ENCODE measurements at places on chromosomes 5 and 9. TPM values are rescaled to one million over a fixed set of nuclear protein-coding genes. Genes with fewer than 3 reads are reported as not detected.

DNA sequence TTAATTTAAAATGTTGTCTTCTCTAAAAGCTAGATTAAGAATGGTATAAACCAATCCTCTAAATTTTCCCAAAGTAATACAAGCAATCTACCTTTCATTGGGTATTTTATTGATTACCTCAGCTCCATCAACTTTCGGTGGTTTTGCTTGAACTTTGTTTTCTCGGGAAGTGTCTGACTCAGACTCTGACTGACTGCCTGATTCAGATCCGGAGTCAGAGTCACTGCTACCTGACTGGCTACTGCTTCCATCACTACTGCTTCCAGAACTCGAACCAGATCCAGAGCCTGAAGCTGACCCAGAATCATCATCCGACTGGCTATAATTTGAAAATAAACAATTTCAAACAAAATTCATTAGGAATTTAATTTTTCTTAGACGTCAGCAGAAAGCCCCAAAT, 24.0 kb downstream of the CHD1 start:
- no peak for DNase-seq

DNA sequence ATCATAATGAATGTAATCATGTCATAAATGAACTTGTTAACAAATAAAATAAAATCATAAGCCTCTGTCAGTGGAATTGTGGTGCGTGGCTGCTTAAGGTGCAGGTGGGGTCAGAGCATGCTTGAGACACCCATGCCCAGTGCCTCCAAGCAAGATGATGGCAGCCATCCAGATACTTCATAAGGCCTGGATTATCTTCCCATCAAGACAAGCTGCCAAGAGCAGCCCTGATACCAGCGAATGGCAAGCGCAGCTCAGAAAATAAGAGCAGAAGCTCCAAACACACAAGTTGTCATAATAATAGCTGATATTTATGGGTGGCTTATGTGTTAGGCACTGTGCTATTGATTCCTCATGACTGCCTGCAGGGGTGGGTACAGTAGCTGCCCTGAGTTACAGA, 21.8 kb upstream of the LMX1B start:
- DNase-seq, result no peak

- DNase-seq, result no peak
These were observed 99.6 kb downstream of the BASP1 start for GRCh38 chr5:17316970-17317459.

- DNase-seq, result no peak
These were observed 610.9 kb downstream of the DTWD2 start for GRCh38 chr5:118377420-118377819.

DNA sequence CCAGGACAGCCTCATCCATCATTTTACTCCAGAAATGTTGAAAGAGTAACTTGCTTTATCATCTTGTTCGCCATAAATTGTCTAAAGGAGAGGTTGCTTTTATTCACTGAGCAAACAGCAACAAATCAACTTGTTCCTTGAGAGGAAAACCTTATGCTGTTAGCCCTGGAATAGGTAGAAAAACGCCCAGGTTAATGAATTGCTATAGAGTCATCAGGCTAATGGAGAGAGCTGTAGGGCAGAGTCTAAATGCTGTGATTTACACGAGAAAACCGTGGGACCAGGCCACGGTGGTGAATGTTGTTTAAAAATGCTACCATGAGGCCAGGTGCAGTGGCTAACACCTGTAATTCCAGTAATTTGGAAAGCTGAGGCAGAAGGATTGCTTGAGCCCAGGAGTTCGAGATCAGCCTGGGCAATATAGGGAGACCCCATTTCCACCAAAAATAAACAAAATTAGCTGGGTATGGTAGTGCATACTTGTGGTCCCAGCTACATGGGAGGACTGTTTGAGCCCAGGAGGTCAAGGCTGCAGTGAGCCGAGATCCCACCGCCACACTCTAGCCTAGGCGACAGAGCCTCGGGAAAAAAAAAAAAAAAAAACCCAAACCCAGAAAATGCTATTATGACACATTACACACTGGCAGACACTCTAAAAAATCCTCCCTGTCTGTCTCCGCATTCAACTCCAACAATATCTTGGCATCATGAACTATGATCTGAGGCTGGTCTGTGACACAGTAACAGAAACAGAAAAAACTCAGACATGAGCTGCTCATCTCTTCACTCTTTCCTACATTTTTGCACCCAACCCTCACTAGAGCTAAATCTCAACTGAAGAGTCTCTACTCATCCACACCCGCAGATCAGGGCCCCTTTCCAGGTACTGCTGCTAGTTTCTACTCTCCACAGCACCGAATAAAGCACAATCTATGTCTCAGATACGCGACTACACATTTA, 118.6 kb upstream of the RETREG1 start:
- DNase-seq, result no peak

Gene IRX2
- not detected for total RNA-seq

DNA sequence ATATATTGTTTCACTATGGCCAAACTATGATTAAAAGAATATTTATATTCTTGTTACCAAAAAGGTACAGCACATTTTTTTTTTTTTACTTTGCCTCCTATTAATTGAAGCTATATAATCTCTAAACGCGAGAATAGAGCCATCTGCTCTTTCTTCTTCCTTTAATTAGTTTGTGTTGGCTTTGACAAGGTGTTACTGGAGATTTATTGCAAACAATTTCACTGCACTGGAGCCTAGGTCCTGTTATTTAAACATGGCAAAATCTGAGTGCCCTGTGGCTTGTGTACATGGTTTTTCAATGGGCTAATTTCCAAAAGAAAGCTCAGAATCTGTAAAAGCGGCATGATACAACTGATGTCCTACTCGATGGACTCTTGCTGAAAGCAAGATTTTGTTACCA, 40.8 kb upstream of the GABRG2 start:
- DNase-seq, result no peak

DNA sequence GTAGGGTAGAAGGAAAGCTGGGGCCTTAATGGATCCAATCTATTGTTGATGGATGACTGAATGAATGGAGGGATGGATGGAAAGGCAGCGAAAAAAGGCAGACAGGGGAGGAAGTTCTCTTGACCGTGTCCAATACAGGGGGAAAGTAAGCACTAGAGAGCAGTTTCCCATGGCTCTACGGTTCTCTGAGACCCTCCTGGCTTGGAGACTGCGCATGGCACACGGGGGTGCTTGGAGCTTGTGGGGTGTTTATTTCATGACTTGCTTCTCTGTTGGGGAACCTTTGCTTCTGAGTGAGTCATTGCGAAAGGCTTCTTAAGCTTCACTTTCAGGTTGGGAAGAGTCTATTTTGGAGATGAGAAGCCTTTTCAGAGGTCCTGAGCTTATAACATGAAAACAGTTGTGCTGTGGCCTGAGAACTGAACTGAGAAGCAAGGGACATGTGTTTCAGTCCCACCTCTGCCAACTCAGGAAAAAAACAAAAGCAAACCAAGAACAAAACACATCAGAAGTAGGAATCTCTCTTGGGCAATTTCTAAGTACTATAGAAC, 12.8 kb upstream of the TEX48 start:
- DNase-seq, result no peak

DNA sequence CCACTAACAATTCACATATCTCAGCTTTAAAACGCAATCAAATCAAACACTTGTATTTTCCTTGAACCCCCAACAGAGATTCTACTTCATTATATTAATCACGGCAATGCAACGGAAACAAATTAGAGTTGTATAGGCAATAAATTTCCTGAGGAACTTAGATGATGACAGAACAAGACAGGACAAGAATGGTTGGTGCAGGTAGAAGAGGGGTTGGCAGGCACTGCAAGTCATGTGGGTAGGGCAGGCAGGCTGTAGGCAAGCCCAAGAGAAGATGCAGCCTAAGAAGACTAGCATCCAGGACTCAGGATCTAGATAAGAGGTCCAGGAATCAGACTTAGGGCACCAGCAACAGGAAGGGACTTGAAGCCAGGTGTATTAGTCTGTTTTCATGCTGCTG, 16.6 kb upstream of the FEM1C start:
- DNase-seq, result no peak

DNA sequence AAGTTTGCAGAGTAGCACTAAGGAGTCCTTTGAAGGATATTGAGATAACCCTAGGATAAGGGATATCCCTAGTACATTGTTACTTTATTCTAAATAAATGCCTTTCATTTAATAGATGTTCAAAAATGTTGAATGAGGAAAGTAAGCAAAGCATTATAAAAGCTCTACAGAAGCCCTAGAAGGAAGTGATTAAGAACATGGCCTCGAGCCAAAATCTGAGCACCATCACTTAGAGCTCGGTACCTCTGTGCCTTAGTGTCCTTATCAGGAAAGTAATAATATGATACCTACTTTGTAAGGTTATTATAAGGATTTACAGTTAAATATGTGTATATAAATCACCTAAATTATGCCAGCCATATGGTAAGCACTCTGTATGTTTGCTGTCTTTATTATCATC, 242.6 kb downstream of the KIAA0825 start:
- DNase-seq, result no peak

DNA sequence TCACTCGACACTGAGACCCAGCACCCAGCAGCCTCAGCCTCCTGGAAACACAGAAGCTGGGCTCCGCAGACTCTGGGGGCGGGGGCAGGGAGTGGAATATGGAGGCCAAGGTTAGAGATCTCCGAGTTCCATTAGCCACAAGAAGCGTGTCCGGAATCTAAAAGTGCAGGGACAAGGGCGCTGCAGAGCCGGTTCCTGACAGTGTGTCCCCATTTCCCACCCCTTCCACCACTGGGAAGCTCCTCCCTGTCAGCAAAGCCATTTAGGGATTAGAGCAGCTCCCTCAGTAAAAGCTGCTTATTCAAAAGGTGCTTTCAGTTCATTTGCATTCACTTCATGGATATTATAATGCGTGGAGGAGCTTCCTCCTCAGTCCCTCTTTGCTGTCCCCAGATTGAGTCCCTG, 74.1 kb upstream of the HSPA9 start:
- DNase-seq, result no peak

DNA sequence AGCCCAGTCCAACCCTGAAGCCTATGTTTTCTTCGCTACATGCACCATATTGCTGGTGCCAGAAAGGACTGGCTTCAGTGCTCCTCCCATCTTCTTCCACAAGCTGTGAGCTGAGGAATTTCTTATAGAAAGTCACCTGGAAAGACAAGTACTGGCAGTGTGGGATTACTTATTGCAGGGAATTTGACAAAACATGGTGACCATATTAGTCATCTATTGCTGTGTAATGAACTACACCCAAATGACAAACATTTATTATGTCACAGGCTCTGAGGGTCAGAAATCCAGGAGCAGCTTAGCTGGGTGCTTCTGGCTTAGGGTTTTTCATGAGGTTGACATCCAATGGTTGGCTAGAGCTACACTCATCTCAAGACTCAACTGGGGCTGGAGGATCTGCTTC, 75.5 kb downstream of the ENTREP1 start:
- no peak for DNase-seq

DNA sequence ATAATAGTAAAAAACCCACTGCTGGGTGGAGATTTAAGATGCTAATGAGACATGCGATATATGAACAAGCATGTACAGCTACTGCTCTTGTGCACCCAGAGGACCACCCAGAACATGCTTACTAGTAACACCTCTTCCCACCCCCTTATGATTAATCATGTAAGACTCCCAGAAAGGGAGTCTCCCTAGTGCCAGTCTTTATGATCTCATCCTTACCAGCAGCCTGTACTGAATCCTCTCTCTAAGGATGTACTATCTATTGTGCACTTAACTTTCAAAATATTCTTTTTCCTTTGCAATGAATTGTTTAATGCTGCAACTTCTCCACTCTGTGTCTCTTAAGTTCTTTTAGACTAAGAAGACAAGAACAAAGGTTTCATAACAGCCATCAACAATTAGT, 9.1 kb upstream of the MAT2B start:
- no peak for DNase-seq

Gene ZNF474
- 0.30 TPM for total RNA-seq

Gene MEGF10
- not detected for total RNA-seq

Data from activated naive CD8-positive, alpha-beta T cell treated with anti-CD3 and anti-CD28 coated beads, Interleukin-2, amount 10 ng/mL, durations not matched to agents 7 days and 5 days (primary cell).